ENCODE measurements at places on chromosomes 2 and 18. TPM values are rescaled to one million over a fixed set of nuclear protein-coding genes. Genes with fewer than 3 reads are reported as not detected.

- H3K4me3 ChIP-seq: no peak overlapping the region
- H3K36me3 ChIP-seq: no peaks in the 10 kb centered on the region
- no peak for DNase-seq
- H3K27me3 ChIP-seq: no peaks in the 10 kb centered on the region
- no peaks in the 10 kb centered on the region for H3K4me1 ChIP-seq
Observed at GRCh38 chr2:177385151-177385550, 7.4 kb upstream of the AGPS start.

PLEKHH2 gene
- total RNA-seq: 1.1 TPM

DNA sequence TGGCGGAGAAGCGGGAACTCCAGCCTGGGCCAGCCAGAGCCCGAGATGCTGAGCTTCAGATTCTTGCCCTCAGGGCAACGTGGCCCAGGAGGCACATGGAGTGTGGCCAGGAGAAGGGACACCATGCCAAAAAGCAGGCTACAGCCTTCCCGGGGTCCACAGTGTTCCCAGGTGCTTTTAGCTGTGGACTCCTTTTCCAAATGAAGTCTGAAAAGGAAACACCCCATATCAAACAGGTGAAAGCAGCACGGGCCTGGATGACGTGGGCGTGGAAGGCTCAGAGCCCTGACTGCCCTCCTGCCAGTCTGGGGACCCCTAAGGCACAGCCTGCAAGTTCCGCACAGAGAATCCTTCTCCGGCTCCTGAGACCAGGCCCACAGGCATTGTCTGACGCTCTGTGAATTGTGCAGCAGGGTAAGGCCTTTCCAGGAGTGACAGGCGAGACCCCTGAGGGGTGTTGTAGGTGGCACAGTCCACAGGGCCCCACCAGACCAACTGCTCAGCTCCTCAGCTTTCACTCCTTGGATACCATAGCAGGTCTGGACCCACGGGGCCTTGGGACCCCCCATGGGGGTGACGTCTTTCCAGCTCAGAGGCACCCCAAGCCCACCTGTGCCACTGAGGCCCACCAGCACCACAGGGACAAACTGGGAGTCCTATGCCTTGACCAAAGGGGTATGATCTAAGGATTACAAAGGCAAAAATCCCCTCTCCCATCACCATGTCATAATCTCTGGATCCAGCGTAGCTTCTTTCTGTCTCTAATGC, 69.6 kb upstream of the RAB6C start:
- no peaks in the 10 kb centered on the region for H3K27me3 ChIP-seq
- no peak overlapping the region for H3K4me3 ChIP-seq
- no peak overlapping the region for H3K27ac ChIP-seq

- H3K4me3 ChIP-seq: no peak overlapping the region
- no peak overlapping the region for H3K27ac ChIP-seq
Observed at GRCh38 chr2:221282386-221282785, 289.7 kb downstream of the EPHA4 start.

GRCh38 chr2:54673501-54673998, 49.9 kb upstream of the EML6 start:
- H3K36me3 ChIP-seq: peaks cover 28% of the 10 kb centered on the region
- H3K4me1 ChIP-seq: no peaks in the 10 kb centered on the region
- no peaks in the 10 kb centered on the region for H3K27me3 ChIP-seq
- no peak for DNase-seq
- H3K4me3 ChIP-seq: no peak overlapping the region

DNA sequence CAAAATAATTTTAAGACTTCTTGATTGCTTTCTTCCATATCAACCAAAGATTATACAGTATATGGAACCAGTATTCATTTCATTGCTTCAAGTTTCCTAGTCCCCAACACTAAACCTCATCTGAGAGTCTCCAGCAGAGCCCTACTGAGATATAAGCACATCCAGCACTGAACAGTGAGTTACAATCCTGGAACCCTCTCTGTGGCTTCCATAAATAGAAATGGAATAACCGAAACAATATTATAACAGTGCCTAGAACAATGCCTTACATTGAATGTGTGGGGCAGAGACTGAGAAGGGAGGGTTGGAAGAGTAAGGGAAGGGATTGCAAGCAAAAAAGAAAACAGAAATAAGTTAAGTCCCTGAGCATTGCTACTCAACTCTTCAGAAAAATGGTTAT, 18.9 kb downstream of the AAK1 start:
- no peak overlapping the region for H3K27ac ChIP-seq
- H3K4me3 ChIP-seq: no peak overlapping the region
- no peaks in the 10 kb centered on the region for H3K36me3 ChIP-seq
- no peak for DNase-seq
- H3K27me3 ChIP-seq: no peaks in the 10 kb centered on the region
- peaks cover 4% of the 10 kb centered on the region for H3K4me1 ChIP-seq

- no peak overlapping the region for H3K27ac ChIP-seq
- H3K27me3 ChIP-seq: no peaks in the 10 kb centered on the region
- H3K36me3 ChIP-seq: no peaks in the 10 kb centered on the region
- DNase-seq: peak; percentile 9
- peaks cover 6% of the 10 kb centered on the region for H3K4me1 ChIP-seq
- no peak overlapping the region for H3K4me3 ChIP-seq
Observed at GRCh38 chr2:96811917-96812316, 4.2 kb upstream of the CNNM3 start.

GRCh38 chr2:20645761-20646160, 5.1 kb downstream of the HS1BP3 start:
- H3K4me3 ChIP-seq: no peak overlapping the region
- no peak overlapping the region for H3K27ac ChIP-seq
- H3K36me3 ChIP-seq: no peaks in the 10 kb centered on the region
- no peaks in the 10 kb centered on the region for H3K27me3 ChIP-seq
- peaks cover 23% of the 10 kb centered on the region for H3K4me1 ChIP-seq

- no peaks in the 10 kb centered on the region for H3K36me3 ChIP-seq
- no peak overlapping the region for H3K4me3 ChIP-seq
- no peak for DNase-seq
- H3K4me1 ChIP-seq: peaks cover 28% of the 10 kb centered on the region
Observed at GRCh38 chr18:27709344-27709743, 467.6 kb downstream of the CDH2 start.

DNA sequence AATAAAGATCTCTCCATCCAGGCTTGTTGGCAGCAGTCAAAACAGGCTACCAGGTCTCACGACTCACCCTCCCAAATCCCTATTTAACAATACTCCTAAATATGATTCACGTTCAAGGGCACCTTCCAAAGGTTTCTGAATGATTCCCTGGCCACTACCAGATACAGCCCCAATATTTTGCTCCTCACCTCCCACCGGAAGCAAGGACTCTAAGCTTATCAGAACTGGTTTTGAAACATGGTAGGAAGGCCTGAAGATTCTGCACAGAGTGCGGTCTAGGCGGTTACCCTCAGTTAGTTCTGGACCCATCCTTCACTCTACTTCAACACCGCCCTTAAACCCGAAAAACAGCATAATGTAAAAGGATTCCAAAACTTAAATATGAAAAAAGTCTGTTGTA, 5.2 kb downstream of the PPP4R1 start:
- peaks cover 6% of the 10 kb centered on the region for H3K36me3 ChIP-seq
- DNase-seq: no peak
- H3K4me3 ChIP-seq: no peak overlapping the region
- no peak overlapping the region for H3K27ac ChIP-seq

- no peaks in the 10 kb centered on the region for H3K4me1 ChIP-seq
- H3K27ac ChIP-seq: no peak overlapping the region
- no peak for DNase-seq
- H3K36me3 ChIP-seq: no peaks in the 10 kb centered on the region
Observed at GRCh38 chr2:74806920-74807319, 27.0 kb upstream of the HK2 start.

DNA sequence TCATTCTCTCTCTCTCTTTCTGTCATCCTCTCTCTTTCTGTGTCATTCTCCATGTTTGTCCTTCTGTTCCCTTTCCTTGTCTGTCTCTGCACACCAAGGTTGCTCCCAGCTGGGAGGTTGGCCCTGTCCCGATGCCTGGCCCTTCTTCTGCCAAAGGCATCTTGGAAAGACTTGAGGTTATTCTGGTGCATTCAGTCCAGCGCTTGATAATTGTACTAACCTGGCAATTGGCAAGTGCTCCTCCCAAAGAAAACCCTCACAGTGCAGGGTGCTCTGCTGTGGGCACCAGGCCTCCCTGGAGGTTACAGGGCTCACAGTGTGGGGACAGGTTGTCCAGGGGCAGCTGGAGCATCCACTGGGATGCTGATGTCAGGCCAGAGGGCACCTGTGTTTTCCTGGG, 95.4 kb downstream of the GLI2 start:
- no peak for DNase-seq
- no peak overlapping the region for H3K27ac ChIP-seq
- no peak overlapping the region for H3K4me3 ChIP-seq
- peaks cover 9% of the 10 kb centered on the region for H3K4me1 ChIP-seq

GRCh38 chr2:60473546-60473945, 79.9 kb downstream of the BCL11A start:
- no peak overlapping the region for H3K27ac ChIP-seq
- H3K27me3 ChIP-seq: no peaks in the 10 kb centered on the region
- no peaks in the 10 kb centered on the region for H3K36me3 ChIP-seq
- no peak for DNase-seq
- H3K4me3 ChIP-seq: no peak overlapping the region

PSME4 gene
- total RNA-seq: 101 TPM

- H3K27ac ChIP-seq: no peak overlapping the region
- no peak overlapping the region for H3K4me3 ChIP-seq
- H3K4me1 ChIP-seq: peaks cover 13% of the 10 kb centered on the region
- no peak for DNase-seq
- H3K36me3 ChIP-seq: no peaks in the 10 kb centered on the region
Observed at GRCh38 chr2:43174368-43174916, 52.0 kb downstream of the ZFP36L2 start.

- peak; percentile 1 for DNase-seq
- peak overlapping the region; percentile 41 for H3K4me3 ChIP-seq
- peaks cover 28% of the 10 kb centered on the region for H3K27me3 ChIP-seq
Observed at GRCh38 chr2:154697418-154698252, 860 bp upstream of the KCNJ3 start.

- H3K27me3 ChIP-seq: peaks cover 8% of the 10 kb centered on the region
- no peaks in the 10 kb centered on the region for H3K4me1 ChIP-seq
- no peak within 1 kb of the TSS for H3K27ac ChIP-seq
- peak within 1 kb of the TSS; percentile 51 for H3K4me3 ChIP-seq
- DNase-seq: no peak
- H3K36me3 ChIP-seq: no peaks in the 10 kb centered on the region
Observed at GRCh38 chr2:48755473-48755872, at the start of gene LHCGR. TSS of gene LHCGR (minus strand) at chr2:48755724. CDS start at chr2:48755671, 53 bp downstream.

VIL1 gene
- total RNA-seq: not detected

GRCh38 chr18:2851771-2852170, 5.0 kb downstream of the EMILIN2 start:
- peaks cover 6% of the 10 kb centered on the region for H3K4me1 ChIP-seq
- no peak overlapping the region for H3K4me3 ChIP-seq
- no peak for DNase-seq
- H3K27ac ChIP-seq: no peak overlapping the region
- H3K27me3 ChIP-seq: peaks cover 11% of the 10 kb centered on the region

- no peak overlapping the region for H3K4me3 ChIP-seq
- H3K27ac ChIP-seq: no peak overlapping the region
- DNase-seq: no peak
Observed at GRCh38 chr2:149611100-149611820, 23.7 kb upstream of the MMADHC start.

LRRTM1 gene
- total RNA-seq: not detected

DNA sequence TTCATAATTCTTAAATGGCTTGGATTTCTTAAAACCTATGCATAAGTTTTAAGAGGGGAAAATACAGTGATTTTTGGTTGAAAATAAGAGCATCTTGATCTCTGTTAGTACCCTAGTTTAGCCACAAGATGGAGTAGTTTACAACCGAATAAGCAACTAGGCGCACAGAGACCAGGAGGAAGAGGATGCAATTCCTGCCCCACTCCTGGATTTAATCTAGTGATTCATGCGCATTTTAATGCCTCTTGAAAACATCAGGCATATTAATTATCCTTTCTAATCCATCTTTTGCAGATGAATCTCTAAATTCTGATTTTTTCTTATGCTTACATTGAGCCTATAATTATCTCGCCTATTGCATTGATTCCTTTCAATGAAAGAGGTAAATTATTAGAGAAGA, 76.7 kb downstream of the MRPS9 start:
- H3K4me3 ChIP-seq: no peak overlapping the region
- no peaks in the 10 kb centered on the region for H3K27me3 ChIP-seq
- no peak overlapping the region for H3K27ac ChIP-seq
- DNase-seq: peak; percentile 59
- H3K4me1 ChIP-seq: no peaks in the 10 kb centered on the region
- no peaks in the 10 kb centered on the region for H3K36me3 ChIP-seq

DNA sequence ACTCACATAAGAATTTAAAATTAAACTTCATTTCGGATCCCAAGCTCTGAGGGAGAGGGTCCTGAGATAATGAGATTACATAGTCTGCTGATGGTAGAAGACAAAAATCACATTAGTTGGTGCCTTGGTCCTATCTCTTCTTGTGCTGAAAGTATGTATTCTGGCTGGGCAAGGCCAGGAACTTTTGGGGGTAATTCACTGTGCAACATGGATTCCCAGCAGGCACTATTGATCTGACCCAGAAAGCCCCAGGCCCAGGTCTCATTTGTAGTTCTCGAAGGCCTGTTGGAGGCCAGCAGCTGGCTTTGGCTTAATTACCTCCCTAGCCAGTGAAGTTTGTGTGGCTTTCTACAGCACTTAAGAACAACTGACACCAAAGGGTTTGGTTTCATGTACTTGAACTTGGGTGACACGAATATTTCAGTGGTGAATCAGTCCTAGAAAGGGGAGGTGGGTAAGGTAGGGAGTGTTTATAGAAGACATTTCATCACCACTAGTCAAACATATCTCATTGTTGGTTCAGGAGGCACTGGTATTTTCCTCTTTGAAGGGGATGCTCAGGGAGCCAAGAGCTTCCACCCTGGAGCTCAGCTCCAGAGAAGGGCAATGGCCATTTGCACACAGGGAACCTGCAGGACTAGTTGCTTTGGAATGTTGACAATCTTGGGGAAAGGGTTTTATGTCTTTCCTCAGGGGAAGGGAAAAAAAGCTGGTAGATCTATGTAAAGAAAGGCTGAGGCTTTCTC, 217.8 kb downstream of the OSR1 start:
- no peaks in the 10 kb centered on the region for H3K27me3 ChIP-seq

DNA sequence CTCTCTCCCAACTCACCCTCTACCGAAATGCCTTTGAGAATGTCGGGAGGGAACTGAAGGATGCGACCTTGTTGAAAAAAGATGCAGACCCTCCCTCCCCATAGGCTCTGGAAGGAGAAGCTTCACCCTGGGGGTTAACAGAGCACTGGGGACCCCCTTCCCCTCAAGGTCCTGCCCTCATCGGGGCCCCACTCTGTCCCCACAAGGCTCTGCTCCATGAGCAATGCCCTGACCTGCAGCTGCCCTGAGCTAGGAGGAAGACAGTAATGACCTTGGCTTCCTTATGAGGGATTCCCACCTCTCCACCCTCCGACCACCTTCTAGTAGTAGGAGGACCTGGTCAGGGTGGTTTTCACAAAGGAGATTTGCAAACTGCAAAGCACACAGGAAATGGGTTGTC, 44.4 kb upstream of the HPCAL1 start:
- no peaks in the 10 kb centered on the region for H3K36me3 ChIP-seq
- no peak overlapping the region for H3K27ac ChIP-seq
- H3K4me1 ChIP-seq: no peaks in the 10 kb centered on the region
- DNase-seq: no peak
- no peaks in the 10 kb centered on the region for H3K27me3 ChIP-seq

- H3K27ac ChIP-seq: no peak overlapping the region
- no peak for DNase-seq
- H3K4me1 ChIP-seq: peaks cover 9% of the 10 kb centered on the region
- H3K36me3 ChIP-seq: peaks cover 7% of the 10 kb centered on the region
- no peak overlapping the region for H3K4me3 ChIP-seq
Observed at GRCh38 chr18:48796491-48797205, 154.1 kb downstream of the SMAD7 start.

GRCh38 chr2:50018921-50019320, 864.6 kb upstream of the FSHR start:
- H3K36me3 ChIP-seq: no peaks in the 10 kb centered on the region
- DNase-seq: no peak
- H3K27me3 ChIP-seq: no peaks in the 10 kb centered on the region
- no peaks in the 10 kb centered on the region for H3K4me1 ChIP-seq
- no peak overlapping the region for H3K27ac ChIP-seq

NPPC gene
- 0.66 TPM for total RNA-seq

RAPH1 gene
- 50.4 TPM for total RNA-seq
